ENCODE measurements at places on chromosomes 7 and 10. TPM values are rescaled to one million over a fixed set of nuclear protein-coding genes. Genes with fewer than 3 reads are reported as not detected.

The PRSS37 gene
- not detected for total RNA-seq

The ARHGEF35 gene
- 0.13 TPM for total RNA-seq

The KLF14 gene
- not detected for total RNA-seq

The LYZL2 gene
- total RNA-seq: not detected

The PILRA gene
- not detected for total RNA-seq

The OR2A5 gene
- not detected for total RNA-seq

The RNLS gene
- 0.39 TPM for total RNA-seq

The RSPH10B gene
- total RNA-seq: 2.4 TPM

The TMEM213 gene
- total RNA-seq: not detected

The AGBL3 gene
- 1.0 TPM for total RNA-seq

The DUSP5 gene
- total RNA-seq: 34.1 TPM

Measured in dermis microvascular lymphatic vessel endothelial cell (primary cell).